ENCODE measurements at places on chromosomes 7 and 10.

DNA sequence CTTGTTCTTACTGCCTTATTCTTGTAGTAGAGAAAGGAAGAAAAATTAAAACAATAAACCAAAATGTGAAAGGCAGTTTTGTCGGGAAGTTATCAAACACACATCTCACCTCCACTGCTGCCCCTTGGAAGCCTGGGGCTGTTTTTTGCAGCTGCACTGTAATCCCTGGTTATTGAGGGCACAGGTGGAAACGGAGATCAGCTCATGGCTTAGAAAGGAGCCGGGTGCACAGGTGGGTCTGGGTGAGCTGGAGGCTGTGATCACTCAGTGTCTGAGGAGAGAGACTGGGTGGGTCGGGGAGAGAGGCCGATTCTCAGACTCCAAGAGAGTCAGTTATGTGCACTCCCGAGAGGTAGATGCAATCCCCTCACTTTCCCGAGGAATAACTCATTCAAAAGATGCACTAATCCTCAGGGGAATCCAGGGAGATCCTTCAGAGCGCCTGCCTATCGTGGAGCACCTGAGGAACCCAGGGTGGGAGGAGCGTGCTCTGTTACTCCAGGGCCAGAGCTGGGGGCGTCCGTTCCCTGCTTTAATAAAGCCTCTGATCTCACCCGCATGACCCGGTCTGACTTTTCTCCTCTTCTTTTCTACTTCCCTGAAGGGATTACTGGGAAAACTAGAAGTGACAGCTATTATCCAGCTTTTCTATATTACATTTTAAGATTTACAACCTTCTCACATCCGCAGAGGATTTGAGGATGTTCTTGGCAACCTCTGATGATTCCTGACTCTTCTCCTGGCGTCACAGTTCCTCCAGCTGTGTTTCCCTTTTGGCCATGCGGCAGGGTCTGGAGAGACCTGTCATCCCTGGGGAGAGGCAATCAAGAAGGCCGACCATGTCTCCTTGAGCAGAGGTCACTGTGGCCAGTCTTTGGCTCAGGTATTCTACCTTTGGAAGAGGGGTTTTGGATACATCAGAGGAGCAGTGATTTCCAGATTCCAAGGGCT is 82.1 kb downstream of the CAMK1D start:
- no peak for DNase-seq

DNA sequence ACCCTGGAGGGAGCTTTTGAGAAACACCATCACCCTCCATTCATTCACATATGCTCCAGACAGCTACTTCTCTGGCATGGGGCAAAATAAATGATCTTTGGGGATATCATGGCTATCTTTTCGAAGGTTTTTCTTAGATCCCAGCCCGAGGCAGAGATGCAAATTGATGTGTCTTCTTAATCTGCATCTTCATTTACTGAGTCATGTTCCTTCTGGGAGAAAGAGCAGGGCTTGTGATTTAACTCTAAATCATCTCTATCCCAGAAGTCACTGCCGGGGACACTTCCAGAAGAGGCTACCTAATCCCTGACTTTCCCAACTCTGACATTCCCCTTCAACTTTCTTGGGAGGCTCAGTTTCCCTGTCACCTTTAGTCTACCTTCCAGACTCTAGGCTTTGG is 90.1 kb downstream of the SORCS3 start:
- DNase-seq, result no peak

- no peak for DNase-seq
Observed at GRCh38 chr10:69729326-69730048, 72.2 kb upstream of the COL13A1 start.

DNA sequence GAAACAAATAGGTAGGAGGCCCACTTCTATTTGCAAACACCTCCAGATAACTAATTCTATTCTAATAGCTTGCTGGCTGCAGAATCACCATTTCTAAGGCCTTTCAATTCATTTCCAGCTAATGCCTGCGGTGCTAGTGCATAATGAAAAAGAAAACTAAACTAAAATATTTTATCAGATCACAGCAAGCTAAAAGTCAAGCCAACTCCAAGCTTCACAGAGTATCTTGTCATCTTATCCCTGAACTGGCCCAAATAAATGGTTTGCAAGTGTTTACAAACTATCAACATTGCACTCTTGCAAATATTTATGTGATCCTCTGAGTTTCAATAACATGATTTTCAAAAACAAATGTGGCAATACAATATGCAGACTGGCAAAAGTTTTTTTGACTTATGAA is 166.0 kb downstream of the IPMK start:
- DNase-seq, result no peak

DNA sequence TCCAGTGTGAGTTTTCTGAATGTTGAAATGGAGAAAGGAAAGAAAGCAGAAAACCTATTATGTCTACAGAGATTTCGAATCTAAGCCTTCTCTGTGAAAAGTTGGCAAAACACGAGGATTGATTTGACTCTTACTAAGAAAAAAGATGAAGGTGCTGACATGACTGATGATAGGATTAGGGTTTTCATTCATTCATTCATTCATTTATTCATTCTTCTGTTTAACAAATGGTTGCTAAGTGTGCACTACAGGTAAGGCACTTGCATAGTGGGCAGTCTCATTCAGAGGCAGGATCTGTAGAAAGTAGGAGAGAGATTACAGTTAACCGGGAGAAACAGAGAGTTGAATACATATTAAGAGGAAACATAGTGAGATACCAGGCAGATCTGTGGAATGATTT is 137.1 kb downstream of the ZNF365 start:
- DNase-seq, result no peak

DNA sequence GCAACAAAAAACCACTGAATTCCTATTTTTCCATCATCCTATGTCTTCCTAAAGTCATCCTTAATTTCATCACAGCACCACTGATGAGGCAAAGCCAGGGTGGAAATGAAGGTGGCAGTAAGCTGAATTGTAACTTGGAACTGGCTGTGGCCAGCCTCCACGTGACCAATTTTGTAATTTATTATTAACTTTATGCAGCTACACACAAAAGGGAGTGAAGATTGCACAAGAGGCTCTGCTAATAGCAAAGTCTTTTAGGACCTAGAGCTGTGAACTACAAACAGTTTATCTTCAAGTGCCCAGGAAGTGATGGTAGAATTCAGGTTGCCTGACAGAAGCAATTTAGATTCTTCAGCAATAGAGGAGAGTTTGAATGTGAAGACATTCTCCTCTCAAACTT is 176.4 kb downstream of the CCDC71L start:
- DNase-seq, result no peak

- no peak for DNase-seq
Observed at GRCh38 chr7:136163340-136163801, 186.2 kb upstream of the MTPN start.

DNA sequence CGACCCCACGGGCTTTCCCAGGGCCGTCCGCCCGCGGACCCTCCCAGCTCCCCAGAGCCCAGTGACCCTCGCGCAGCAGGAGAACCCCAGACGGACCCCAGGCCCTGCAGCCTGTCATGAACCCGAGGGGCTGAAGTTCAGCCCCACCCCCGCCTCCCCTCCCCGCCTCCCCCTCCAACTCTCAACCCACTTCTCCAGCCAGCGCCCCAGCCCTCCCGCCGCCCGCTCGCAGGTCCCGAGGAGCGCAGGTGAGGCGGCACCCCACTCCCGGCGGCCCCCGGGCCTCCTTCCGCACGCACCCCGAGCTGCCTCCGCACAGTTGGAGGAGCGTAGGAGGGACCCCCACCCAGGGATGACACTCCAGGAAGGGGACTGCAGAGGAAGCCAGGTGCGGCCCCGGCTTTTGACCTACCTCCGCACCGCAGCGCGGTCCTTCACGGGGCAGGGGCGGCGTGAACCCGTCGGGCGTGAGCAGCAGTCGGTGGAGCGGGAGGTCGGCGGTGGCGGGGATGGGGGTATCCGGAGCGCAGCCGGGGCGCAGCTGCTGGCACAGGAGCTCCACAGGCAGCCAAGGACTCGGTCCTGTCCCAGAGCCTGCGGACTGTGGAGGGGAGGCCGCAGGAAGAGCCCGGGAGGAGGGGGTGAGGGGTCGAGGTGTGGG is at the start of gene TMEM176A:
Gene TMEM176A, plus strand, starts transcription at position 189 of the 661 bp plus-strand sequence. CDS start 782 bp downstream, outside the sequence.
- DNase-seq, result no peak

DNA sequence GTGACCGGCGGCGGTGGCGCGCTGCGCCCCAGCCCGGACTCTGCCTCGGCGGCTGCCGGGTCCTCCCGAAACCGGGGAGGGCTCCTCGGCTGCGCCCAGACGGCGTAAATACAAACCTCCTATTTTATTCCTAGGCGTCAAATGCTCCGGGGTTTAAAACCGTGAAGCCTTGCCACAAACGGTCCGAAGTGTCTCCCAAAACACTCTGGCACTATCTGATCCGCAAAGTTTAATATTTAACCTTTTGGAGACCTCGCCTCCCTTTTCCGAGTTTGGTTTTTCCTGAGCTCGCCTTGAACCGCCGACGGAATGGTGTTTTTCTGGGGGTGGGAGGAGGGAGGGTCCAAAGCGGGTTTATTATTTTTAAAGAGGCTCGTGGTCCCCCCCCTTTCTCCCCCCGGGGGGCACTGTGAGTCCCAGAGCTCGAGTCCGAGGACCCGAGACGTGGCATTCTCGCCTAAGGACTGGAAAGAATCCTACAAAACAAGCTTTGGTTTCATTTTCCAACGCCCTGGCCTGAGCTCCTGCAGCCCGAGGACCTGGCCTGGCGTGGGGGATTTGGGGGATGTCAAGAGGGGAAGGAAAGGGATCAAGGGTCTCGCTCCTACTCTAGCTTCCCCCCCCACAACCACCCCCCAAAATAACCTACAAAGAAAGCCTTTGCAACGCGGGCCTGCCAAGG is 1.8 kb downstream of the TNRC18 start:
- DNase-seq, result peak; percentile 15

- DNase-seq, result no peak
Observed at GRCh38 chr10:132140167-132140925, 46.4 kb upstream of the DPYSL4 start.

- DNase-seq, result no peak
Observed at GRCh38 chr10:482051-482501, 207.4 kb downstream of the DIP2C start.

GRCh38 chr7:139630643-139631519 is 107.4 kb downstream of the CLEC2L start:
- DNase-seq, result no peak

DNA sequence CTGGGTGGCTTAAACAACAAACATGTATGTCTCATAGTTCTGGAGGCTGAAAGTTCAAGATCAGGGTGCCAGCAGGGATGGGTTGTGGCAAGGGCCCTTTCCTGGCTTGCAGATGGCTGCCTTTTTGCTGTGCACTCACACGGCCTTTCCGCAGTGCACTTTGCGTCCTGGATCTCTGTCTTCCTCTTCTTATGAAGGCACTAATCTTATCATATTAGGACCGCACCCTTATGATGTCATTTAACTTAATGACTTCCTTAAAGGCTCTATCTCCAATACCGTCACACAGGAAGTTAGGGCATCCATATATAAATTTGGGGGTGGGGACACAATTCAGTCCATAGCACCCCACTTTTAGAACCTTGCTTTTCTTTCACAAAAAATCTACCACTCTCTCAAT is 255.2 kb downstream of the SNX13 start:
- no peak for DNase-seq

DNA sequence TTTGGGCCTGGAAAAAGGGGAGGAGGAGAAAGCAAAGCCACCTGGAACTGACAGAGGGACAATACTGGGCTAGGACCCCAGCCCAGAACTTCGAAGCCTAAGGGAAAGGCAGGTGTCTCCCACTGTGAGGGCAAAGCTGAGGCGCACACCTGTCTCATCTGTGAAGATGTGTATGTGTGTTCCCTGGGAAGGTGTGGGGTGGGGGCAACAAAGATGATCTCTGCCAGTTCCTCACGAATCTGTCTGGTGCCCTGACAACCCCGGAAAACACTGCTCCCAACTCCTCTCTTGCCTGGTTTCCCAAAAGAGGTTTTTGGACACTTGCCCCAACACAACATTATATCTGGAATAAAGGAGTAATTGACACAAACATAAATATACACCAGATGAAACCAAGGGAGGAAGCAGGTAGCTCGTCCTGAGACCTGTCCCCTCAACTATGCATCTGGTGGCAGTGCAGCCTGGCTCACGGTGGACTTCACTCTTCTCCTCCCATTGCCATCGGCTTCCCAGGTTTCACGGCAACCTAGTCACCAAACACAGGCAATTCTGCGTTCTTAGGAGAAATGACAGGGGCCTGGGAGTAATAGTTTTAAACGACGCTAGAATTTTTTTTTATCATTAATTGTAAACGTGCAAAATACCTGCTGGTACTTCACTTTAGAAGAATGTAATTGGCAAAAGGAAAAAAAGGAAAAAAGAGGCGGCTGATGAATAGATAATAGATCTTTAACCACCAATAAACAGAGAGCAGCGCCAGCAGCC is 1.7 kb upstream of the EMX2 start:
- DNase-seq, result no peak

DNA sequence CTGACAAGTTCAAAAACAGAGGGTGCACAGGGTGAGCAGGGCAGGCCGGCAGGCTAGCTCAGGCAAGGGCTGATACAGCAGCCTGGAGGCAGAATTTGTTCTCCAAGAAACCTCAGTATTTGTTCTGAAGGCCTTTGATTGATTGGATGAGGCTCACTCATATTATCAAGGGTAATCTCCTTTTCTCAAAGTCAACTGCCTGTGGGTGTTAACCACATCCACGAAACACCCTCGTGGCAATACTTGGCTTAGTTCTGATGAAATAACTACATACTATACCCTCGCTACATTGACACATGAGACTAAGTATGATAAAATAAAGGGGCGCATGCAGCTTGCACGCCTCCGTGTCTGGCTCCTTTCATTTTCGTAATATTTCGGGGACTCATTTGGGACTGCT is 4.4 kb upstream of the PPP2R2D start:
- peak; percentile 25 for DNase-seq

- DNase-seq, result no peak
Observed at GRCh38 chr10:72263613-72264241, 10.0 kb upstream of the DDIT4 start.

GRCh38 chr10:48568546-48568945 is 36.3 kb downstream of the ARHGAP22 start:
- DNase-seq, result no peak

DNA sequence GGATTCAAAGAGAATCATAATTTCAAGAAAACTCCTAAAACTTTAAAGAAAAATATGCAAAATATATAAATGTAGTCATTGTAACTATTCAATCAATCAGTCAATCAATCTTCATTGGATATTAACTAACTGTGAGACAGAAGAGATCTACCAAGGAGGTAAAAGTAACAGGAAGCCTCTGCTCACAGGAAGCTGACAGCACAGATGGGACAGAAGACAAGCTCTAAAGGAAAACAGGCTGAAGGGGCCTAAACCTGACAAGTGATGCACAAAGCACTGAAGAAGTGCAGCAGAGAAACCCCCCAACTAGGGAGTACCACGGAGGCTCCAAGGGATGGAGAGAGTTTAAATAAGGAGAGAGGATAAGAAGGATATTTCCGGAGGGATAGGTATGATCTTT is 173.0 kb downstream of the SKAP2 start:
- DNase-seq, result no peak

GRCh38 chr7:104846731-104847130 is 167.3 kb upstream of the KMT2E start:
- DNase-seq, result no peak
